ENCODE measurements at places on chromosomes 11 and 22.
A peak's percentile ranks its signal among the peaks of the same experiment; 100 is the strongest.

DNA sequence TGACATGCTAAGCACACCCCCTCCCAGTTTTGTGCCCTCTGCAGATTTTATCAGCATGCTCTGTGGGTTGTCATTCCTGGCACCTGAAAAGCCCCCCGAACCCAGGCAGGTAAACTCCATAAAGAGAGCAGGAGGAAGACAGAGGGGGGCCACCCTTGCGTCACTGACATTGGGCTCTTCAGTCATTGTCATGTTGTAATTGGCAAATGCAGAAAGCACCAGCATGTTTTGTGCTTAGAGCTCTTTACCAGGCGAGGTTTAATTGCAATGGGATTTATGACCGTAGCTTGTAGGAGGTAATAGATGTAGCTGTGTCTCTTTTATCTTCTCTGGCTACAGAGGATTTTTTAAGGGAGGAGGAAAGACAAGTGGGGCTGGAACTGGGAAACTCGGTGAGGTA lies 201.7 kb downstream of the GRIK4 start:
- DNase-seq, result no peak

- no peak for DNase-seq
Measured at GRCh38 chr11:45995342-45995734, 72.9 kb downstream of the LARGE2 start.

DNA sequence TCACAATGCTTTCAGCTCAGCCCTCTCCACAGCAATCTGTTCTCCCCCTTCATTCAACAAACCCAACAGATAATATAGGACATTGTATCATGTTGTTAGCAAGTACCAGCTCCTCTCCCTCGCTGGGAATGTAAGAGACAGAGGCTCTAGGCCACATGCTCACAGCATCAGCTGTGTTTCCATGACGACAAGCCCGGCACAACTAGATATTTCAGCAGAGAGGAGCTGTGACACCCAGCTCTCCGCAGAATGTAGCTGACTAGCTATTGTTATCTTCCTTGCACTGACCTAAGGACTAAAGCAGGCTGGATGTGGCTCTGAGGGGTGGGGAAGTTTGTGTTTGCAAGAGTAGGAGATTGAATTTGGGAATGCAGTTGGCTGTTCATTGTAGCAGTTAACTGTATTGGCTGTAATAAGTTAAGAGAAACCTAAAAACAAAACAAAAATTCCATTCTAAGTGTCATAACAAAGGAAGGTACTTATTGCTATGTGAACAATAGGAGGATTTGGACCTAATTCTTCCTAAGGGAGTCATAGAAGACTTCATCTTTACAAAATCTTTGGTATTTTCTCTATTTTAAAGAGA lies 28.0 kb upstream of the RRAS2 start:
- peak; percentile 19 for DNase-seq

DNA sequence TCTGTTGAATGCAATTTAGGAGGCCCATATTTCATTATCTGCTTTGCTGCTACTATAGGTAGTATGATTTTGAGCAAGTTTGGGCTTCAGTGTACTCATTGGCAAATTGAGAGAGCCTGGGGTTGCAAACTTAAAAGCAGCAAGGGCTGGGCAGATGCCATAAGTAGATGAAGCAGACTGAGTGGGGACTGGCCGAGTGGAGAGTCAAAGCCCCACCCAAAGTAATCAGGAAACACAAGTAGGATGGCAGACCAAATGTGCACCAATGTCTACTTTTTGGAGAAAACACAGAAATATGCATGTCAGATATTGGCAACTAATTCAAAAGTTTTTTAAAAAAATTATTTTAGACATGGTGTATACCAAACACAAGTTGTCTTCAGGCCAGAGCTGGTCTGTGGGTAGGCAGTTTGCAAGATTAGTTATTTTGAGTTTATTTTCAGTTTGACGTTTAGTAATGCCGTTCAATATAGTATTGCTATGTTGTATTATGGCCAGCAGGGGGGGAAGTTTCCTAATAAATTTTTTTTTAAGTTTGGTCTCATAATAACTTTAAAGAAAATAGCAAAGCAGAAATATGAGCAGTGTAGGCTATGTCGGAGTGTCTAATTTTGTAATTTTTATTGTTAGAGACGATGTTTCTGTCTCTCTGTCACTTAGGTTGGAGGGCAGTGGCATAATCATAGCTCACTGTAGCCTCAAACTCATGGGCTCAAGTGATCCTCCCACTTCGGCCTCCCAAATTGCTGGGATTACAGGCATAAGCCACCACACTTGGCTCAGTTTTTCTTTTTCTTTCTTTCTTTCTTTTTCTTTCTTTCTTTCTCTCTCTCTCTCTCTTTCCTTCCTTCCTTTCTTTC lies 105.1 kb downstream of the HIPK3 start:
- DNase-seq, result no peak

DNA sequence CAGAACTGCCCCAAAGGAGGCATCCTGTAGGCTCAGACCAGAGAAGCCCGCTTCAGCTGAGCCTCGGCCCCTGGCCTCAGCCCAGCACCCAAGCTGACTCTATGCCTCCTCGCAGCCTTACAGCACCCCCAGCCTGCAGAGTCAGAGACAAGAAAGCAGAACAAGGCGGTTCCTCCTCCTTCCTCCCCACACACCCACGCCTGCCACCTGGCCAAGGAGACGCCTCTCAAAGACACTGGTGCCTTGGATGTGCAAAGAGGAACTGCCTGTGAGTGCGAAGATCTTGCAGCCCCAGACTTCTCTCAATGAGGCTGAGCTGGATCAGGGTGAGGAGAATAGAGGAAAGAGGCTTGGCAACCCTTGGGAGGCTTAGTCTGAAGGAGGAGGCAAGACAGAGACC lies 60.2 kb downstream of the PDE2A start:
- DNase-seq, result no peak

DNA sequence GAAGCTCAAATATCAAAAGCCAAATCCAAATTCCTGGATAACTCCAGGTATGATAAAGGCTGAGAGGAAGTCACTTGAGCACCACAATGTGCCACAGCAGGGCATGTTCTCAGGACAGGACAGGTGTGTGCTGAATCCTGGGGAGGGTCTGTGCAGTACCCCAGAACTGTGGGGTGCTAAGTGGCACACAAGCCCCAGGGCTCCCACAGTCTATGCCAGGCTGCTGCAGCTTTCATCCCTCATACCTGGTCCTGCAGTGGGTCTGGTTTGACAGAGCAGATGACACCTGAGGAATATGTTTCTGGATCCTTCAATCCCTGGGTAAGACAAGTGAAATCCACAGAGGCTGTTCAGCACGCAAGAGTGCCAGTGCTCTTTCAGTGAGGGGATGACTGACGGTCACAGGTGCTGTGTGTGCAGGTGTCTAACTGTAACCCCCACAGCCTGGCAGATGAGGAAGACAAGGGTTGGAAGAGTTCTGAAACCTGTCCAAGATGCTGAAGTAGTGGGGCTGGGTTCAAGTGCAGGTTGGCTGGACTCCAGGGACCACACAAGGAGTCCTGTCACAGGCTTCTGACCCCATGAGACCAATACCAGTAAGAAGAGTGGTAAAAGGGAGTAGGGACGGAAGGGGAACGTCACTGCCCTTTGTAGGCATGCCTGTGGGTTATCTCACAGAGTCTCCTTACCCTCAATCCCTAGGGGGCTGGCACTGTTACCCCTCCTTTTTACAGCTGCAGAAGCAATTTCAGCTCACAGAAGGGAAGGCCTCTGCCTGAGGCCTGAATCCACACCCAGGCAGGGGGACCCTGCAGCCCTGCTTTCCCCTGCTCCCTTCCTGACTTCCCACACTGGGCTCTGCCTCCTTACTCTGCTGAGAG lies 14.1 kb downstream of the SERPIND1 start:
- DNase-seq, result no peak

DNA sequence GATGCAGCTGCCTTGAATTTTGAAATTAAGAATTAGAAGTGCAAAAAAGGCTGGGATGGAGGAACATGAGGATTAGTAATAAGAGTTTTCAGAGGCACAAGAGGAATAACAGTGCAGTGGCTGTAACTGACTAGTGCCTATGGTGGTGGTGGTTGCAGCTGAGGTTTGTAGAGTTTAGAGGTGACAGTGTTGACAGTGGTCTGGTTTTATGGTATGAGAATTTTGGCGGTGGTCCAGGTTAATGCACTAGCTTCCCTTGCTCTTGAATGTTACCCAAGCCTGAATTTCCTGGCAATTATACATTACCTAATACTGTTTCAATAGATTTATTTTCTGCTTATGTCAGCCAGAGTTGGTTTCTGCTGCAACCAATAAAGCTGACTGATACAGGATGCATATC lies 112.8 kb upstream of the C11orf87 start:
- no peak for DNase-seq

DNA sequence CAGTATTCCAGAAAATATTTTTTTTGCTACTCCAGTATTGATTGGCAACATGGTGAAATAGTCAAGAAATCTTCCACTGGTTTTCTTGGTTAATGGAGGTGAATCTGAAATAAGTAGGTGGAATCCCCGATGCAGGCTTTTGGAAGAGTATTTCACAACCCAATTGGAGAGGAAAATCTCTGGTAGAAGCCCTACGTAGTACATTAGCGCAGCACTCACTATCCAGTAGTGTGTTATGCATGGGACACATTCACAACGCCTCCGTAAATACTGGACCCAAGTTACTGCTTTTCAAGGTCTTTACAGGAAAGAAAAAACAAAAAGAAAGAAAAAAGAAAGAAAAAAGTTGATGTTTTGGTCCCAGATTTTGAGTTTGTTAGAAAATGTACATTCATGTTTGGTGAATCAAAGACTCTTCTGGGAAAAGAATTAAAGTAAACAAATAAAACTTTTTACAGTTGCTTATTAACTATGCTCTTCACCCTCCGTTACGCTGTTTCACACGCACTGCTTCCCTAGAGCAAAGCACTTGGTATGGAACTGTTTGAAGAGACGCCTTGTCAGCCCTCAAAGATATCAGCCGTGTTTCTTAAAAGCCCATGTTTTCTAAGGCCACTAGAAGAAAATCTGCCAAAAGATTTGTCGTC lies 170.4 kb upstream of the CTSC start:
- no peak for DNase-seq

DNA sequence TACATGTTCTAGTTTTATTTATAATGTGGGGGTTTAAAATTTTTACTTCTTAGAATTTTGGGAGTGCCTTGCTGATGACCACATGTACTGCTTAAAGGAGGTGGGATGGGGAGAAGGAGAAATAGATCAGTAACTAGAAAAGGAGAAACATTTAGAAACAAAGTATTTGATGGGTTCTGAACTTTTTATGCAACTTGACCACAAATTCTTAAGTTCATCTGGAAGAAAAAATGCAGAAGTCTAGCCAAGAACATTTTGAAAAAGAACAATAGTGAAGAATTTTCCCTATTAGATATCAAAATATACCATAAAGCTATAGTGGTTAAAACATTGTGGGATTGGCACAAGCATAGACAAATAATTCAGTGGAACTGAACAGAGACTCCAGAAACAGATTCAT lies 73.3 kb upstream of the AMPD3 start:
- no peak for DNase-seq

DNA sequence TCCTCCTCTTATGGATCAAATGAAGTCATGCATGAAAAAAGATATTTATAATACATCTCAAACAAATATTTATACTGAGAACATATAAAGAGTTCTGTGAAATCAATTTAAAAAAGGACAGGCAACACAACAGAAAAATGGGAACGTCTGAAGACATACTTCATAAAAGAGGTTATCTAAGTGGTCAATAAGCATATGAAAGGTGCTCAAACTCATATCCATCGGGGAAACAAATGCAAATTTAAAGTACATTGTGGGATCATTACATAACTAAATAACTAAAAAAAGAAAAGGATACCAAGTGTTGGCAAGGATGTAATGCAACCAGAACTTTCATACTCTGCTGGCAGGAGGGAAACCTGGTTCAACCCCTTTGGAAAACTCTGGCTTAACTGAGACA lies 22.3 kb downstream of the TPST2 start:
- DNase-seq, result no peak

GRCh38 chr11:130020323-130020722 lies 17.7 kb upstream of the PRDM10 start:
- no peak for DNase-seq

GRCh38 chr11:34194576-34195335 lies 89.3 kb downstream of the NAT10 start:
- DNase-seq, result no peak

DNA sequence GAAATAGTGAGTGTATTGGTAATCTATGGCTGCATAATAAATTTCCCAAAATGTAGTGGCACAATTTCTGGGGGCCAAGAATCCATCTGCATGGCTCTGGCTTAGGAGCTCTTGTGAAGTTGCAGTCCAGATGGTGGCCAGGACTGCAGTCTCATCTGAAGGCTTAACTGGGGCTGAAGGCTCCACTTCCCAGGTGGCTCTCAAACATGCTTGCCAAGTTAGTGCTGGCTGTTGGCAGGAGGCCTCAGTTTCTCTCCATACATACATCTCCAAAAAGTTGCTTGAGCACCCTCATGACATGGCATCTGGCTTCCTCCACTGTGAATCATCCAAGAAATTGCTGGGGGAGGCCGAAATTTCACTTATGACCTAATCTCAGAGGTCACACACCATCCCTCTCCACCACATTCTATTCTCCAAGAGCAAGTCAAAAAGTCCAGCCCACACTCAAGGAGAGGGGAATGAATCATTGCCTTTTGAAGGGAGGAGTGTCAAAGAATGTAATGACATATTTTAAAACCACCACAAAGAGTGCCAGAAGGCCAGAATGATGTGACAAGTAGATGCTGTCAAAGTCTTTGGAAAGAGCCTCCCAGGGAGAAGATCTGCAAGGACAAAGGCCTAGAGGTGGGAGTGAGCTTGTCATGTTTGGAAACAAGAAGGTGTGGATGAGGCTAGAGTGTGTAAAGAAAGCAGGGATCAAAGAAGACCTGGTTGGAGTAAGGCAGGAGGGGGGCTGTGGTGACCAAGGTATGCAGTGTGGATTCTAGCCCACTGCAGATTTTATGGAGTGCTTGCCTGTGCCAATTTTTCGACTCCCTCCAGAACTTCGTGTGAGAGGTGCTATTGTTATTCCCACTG lies 566.2 kb downstream of the MIAT start:
- DNase-seq, result no peak

- no peak for DNase-seq
Measured at GRCh38 chr11:34238533-34238932, 119.3 kb downstream of the ABTB2 start.

- no peak for DNase-seq
Measured at GRCh38 chr22:49235463-49236300, 592.0 kb downstream of the BRD1 start.

DNA sequence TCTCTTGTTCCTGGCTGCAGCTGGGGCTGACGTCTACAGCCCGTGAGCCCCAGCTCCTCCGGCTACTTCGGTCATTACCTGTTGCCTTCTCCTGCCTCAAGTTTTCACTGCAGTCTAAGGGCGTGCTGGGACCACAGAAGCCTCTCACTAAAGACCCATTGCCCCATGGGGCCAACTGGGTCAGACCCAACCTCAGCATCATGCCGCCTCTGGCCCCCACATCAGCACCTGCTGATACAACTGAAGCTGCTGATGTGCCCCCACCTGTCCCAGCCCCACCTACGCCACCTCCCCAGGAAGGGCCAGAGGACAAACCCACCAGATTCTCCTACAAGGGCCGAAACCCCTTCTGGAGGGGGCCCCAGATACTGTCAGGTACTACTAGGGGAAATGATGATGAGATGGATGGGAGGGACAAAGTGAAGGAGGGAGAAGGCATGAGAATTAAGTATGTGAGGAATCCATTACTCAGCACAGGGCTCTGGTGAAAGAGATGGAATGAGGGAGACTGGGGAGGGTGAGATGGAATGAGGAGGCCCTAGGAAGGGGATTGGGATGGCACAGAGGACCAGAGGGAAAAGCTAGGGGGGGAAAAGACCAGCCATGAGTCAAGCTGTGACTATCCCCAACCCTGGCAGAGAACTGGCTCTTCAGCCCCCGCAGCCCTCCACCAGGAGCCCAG lies 5.1 kb downstream of the C11orf42 start:
- no peak for DNase-seq

Measured in DMS 273 treated with DMSO at 0.1 percent for 48 hours (cell line).